ENCODE measurements at places on chromosomes 16 and 17. TPM values are rescaled to one million over a fixed set of nuclear protein-coding genes. Genes with fewer than 3 reads are reported as not detected.

Gene ZG16
- total RNA-seq, result 0.05 TPM

DNA sequence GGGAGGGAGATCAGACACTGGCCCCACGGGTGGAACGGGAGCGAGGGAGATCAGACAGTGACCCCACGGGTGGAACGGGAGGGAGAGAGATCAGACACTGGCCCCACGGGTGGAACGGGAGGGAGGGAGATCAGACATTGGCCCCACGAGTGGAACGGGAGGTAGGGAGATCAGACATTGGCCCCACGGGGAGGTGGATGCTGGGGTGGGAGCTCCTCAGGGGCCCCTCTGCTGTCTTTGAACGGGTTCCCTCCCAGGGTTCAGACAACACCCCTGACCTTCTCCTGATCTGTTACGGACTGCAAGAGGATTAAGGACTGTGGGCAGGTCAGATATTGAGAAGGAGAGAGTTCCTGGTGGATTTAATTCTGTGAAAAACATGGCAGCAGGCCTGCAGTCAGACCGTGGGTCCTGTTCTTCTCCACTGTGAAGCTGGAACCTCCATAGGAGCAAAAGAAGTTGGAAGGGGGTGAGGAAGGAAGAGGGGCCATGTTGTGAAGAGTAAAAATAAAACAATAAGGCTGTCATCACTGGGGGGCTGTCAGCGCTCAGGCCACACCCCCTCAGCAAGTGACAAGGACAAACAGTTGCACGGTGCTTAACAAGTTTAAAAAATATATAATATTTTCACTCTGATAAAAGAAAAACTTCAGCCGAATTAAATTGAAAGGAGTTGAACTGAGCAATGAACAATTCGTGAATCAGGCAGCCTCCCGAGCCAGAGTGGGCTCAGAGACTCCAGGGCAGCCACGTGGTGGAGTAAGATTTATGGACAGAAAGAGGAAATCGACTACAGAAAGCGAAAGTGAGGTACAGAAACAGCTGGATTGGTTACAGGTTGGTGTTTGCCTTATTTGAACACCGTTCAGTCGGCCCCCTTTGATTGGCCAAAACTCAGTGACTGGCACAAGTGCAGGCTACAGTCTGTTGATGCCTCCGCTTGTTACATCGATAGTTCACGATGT lies 348.7 kb upstream of the TNRC6C start:
- peak; percentile 56 for DNase-seq

Gene FKBP10
- total RNA-seq, result 0.68 TPM

GRCh38 chr17:81245024-81245664 lies 6.0 kb downstream of the NDUFAF8 start:
- no peak for DNase-seq

DNA sequence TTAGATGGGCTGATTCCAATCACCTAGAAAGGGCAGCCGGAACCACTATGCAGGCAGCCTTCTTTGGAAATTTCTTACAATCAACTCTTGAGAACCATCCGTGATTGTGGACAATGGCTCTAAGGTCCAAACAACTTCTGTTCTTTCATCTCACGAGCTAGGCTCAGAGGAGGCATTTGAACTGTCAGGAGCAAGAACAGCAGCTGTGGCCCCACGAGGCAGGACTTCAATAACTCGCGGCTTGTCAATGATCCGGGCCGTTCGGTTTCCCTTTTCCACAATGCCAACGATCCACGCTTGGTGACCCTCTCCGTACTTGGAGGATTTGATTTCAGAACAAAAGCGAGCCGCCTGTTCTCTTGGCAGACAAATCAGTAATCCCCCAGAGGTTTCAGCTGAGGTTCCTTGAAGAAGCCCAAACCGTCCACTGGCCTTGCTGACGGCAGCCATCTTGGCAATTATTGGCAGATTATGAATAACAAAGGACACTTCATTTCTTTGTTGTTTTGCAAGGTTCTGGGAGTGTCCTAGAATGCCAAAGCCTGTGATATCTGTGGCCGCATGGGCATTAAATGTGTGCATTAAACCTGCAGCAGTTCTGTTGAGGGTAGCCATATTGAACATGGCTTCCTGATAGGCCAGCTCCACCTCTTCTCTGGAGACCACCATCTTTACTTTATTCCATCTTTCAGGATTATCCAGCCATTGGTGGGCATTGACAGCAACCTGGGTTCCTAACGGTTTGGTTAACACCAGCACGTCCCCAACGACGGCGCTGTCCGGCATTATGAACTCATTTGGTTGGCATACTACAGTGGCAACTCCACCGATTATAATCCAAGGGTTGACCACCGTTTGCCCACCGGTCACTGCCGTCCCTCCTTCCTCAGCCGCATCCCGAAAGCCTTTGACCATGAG lies 1.2 kb downstream of the SEPHS2 start:
- no peak for DNase-seq

Gene KRTAP2-3
- total RNA-seq, result not detected

GRCh38 chr17:46264456-46265198 lies 30.3 kb upstream of the LRRC37A start:
- no peak for DNase-seq

- no peak for DNase-seq
Measured at GRCh38 chr17:62818526-62818925, 10.4 kb upstream of the MARCHF10 start.

Gene PIPOX
- total RNA-seq, result 1.5 TPM

DNA sequence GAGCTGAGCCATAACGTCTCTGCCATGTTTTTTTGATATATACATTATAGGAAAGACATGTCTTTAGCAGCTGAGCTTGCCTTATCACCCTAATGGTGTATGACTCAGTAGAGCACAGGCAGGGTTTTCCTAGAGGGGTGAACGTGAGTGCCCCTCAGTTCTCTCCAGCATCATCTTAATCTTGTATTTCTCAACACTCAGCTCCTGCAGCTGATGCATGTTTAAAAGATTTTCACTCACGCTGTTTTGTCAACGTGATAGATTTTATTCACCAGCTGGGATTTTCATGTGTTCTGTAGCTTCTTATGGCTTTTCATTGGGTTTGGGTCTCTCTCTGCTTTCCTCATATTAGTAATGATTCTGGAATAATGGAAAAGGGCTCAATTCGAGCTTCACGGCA lies 186.0 kb upstream of the PMFBP1 start:
- no peak for DNase-seq

- DNase-seq, result no peak
Measured at GRCh38 chr17:30369995-30370394, 8.7 kb upstream of the CPD start.

Gene KRTAP3-3
- total RNA-seq, result not detected

- DNase-seq, result peak; percentile 10
Measured at GRCh38 chr17:14428648-14429029, 127.8 kb downstream of the HS3ST3B1 start.

Gene DYNLRB2
- not detected for total RNA-seq

GRCh38 chr16:76182041-76182635 lies 95.1 kb upstream of the CNTNAP4 start:
- no peak for DNase-seq

Data from activated T-cell treated with anti-CD3 and anti-CD28 coated beads, Interleukin-2, amount 50 U/mL, for 4 hours (primary cell).